Upper lobe of left lung (tissue), 6 donors: ENCODE measurements at places on chromosomes 5 and 9.

- no peak for DNase-seq
Measured at GRCh38 chr5:148950471-148950863, 112.4 kb downstream of the SH3TC2 start.

- no peak for DNase-seq
Measured at GRCh38 chr5:18736051-18736398, 1101.8 kb downstream of the TAF11L14 start.

DNA sequence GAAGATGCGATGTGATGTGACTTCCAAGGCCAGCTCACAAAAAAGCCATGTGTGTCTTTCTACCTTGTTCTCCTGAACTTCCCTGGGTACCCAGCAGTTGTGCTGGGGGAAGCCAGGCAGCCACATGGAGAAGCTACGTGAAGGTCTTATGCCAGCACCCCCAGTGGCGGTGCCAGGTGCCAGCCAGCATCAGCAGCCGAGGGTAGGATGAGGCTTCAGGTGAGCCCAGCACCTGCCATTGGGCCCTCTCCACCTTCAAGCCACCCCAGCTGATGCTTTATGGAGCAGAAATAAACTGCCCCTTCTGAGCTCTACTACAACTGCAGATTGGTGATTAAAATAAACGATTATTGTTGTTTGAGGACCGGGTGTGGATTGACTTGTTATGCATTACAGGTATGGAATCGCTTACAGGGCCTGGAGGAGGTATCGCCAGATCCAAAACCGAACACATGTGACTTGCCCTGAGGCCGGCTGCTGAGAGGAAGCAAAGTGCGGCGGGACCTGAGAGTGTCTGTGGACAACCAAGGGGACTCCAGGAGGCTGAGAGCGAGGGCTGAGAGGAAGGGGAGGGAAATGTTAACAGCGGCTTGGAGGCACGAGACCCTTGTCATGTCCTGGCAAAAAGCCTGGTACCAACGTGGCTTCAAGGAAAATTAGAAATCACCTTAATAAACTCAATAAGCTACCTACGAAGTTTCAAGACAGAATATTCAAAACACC, 36.0 kb upstream of the OLFM1 start:
- no peak for DNase-seq

DNA sequence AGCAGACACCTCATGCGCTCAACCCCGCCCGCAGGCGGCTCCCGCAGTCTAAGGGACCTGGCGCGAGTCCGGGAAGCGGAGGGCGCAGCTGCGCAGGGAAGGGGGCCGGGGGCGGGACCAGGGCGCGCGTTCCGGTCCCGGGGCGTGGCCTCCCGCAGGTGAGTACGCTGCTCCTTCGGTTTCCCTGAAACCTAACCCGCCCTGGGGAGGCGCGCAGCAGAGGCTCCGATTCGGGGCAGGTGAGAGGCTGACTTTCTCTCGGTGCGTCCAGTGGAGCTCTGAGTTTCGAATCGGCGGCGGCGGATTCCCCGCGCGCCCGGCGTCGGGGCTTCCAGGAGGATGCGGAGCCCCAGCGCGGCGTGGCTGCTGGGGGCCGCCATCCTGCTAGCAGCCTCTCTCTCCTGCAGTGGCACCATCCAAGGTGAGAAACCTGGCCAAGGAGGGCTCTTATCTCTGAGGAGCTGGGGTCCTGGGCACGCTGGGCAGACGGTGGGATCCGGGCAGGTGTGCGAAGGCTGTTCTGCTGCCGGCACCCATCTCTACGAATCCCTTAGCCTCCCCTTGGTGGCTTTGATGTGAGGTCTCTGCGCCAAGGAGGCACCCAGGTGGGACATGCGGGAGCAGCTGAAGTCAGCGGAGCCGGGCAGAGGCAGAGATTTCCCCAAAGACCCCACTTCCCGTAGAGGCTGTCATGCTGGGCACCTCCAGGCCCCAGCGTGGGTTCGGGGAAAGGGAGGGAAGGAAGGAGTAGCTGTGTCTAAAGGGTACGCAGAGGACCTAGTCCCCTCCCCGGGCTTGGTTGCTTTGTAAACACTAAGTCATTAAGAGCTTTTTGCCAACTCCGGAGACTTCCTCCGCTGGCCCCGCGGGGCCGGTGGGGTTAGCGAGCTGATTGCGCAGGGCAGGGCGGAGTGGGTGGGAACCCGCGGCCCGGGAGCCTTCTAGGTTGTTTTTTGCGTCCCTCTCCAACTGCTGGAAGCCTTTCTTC, at the start of gene F2RL1:
F2RL1 (plus strand) TSS at position 187 of the 988 bp plus-strand sequence; CDS start at position 340, 153 bp downstream.
- DNase-seq, result peak; percentile 95

DNA sequence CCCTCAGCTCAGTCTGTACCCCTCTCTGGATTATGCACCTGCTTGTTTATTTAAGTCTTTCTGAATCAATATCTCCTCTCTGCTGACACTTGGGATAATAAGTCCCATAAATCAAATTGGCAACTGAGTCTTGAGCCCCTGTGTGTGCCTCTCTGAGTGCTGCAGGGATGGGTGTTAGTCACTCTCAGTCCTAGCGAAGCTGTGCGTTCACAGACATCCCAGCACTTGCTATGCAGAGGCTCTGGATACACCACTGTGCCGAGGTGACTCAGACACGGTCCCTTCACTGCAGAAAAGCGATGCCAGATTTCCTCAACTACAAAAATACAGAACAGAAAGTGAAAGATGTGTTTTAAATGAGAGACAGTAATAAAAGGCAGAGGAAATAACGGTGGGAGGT, 4.1 kb upstream of the KCNMB1 start:
- no peak for DNase-seq

- DNase-seq, result no peak
Measured at GRCh38 chr9:136981588-136982231, 1.1 kb upstream of the LCNL1 start.

- no peak for DNase-seq
Measured at GRCh38 chr5:101364469-101364868, 461.4 kb upstream of the ST8SIA4 start.

GRCh38 chr9:136629879-136630661, 32.6 kb upstream of the EGFL7 start:
- DNase-seq, result peak; percentile 88

DNA sequence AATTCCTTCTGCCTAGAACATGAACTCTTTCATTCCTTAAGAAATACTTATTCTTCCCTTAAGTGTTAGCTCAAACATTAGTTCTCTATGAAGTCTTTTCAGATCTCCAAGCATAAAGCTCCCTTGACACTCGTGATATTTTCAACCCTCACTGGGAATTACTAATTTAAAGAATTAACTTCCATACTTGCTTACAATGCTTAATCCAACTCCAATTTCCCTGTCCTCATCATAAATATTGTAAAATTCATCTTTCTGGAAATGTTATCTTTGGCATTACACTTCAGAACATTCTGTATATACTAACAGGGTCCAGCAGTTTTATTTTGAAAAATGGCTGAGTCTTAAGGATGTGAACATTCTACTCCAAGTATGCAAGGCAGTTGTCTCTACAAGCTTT, 7.2 kb downstream of the STARD4 start:
- DNase-seq, result no peak

DNA sequence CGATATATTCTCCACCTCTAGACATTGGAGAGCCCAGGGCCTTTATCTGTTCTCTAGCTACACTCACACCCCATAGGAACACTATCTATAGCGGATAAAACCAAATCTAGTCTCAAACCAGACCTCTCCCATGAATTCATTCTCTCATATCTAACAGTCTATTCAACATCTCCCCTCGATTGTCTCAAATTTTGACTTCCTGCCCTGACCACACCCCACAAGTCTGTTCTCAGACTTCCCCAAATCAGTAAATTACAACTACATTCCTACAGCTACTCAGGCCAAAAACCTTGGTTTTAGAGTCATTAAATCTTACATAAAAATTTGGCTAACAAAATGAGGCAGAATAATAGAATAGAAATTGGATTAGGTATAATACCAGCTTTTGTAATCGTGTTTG, 12.5 kb upstream of the SLC1A3 start:
- DNase-seq, result no peak

DNA sequence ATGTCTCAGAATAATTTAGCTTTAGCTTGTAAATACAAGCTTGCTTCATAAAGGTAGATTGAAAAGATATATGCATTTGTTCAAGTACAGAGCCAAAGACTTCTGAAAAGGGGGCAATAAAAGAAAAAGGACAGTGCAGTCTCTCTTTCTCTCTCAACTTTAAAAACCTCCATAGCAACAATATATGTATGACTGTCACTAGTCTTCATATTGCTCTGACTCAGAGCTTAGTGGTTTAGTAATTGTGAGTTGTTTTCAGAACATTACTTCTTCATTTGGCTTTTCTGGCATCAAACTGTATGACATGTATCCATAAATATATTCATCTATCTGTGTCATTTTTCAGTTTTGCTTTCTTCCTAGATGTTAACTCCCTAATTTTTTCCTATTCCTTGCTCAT, 194.6 kb upstream of the KIF2A start:
- DNase-seq, result no peak

GRCh38 chr5:141363952-141364660, at the start of gene PCDHGA5:
Gene PCDHGA5, plus strand, starts transcription at chr5:141364162. Its CDS starts 169 bp downstream, at chr5:141364331.
- no peak for DNase-seq

DNA sequence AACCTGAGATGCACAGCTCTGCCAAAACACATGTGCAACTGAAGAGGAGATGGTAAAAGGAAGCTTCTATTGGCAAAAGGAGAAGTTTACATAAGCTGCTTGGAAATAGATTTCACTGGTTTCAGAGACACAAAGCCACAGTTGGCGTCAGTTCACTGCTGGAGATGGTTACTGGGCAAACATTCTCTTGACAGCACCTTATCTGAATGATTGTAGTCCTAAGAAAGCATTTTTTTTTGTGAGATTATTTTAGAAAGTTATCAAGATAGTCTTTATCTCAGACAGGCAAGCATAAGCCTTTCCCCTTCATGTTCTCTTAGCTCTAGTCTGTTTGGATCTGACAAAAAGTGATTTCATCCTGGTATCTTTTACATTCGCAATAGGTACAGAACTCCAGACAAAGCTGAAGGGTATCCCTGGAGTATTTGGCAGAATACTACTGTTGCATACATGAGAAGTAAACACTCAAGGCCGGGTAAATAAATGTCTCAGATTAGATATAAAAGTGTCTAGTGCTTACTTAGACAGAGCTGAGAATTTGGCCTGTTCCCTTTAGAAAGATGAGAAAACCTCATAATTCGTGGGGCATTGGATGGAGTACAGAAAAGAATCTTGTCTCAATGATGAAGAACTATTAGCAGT, 1668.0 kb upstream of the NUDT12 start:
- DNase-seq, result no peak

GRCh38 chr5:177603631-177604030, 3.7 kb downstream of the B4GALT7 start:
- DNase-seq, result no peak

DNA sequence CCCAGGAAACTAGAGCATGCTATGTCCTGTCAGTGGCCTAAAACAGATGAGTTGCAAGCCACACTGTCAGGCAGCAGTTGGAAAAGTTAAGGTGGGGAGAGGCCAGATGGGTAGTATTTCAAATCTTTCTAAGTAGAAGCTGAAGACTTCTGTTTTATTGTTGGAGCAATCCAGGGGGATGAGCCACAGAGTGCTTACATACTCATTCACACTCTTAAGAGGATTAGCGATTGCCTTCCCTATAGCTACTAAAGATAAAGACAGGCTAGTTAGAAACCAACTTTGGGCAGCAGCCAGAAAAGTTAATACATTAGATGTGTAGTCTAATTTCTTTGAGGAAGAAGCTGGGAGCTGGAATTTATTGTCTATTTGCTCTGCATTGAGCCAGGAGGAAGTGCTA, 61.7 kb upstream of the ELAVL2 start:
- DNase-seq, result no peak

DNA sequence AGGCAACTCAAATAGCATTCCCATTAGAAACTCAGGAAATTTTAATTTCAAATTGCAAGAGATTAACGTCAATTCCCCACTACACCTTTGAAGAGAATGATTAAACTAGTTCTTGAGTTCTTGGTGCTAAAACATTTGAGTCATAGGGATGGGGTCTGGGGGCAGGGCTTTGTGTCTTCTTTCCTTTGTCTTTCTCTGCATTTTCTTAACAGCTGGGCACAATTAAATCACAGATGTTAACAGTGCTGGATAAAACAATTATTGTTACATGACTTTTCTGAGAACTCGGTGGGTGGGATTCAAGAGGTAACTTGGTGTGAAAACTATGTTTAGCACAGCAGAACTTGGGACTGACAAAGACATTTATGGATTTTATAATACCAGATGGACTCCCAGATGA, 351.9 kb upstream of the TNC start:
- no peak for DNase-seq

DNA sequence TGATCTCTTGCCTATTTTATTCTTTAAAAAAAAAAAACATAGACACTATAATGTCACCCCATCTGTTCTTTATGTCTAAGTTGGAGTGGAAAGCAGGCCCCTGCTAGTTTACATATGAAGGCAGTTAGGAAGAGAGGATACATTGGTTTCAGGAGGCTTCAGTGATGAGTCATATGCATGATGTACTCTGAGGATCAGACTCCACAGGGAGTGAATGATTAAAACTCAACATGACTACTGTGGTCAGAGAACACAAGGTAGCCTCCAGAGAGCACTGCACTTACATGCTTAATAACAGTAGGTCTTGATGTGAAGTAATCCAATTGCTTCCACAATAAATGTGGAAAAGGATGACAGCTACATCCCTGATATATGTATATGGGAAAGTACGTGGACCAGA, 22.7 kb upstream of the FSTL4 start:
- no peak for DNase-seq

- DNase-seq, result no peak
Measured at GRCh38 chr5:65854925-65855324, 71.5 kb upstream of the ERBIN start.

DNA sequence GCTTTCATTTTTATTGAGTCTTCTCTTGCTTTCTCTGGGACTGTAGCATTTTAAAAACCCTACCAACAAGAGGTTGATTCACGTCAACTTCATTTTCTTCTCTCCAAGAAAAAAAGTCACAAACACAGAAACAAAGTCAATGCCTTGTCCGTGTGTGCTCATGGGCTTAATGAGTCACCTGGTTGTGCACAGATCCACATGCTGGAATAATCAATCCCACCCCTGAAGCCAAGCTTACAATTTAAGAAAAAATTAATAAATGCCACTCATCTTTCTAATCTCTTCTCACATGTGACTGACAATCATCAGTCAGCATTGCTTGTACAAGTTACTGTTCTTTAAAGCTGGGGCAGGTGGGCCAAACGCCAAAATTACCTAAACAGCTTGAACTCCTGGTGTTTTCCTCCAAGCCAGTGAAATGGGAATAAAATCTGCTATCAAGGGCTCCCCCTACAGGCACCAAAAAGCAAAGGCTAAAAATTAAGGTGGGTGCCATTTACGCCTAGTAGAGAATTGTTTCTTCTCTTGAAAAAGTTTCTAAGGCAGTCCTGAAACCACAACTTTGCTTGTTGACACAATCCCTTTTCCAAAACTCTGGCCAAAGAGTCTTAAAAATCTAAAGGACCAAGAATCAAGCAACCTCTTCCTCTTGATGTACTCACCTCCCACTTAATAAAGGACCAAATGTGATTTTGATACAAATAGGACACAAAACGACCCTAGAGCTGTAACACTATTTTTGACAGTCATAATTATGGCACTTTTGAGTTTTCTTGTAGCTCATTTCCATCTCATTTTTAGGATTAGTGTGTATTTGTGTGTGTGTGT, 21.3 kb downstream of the TRMO start:
- DNase-seq, result no peak

GRCh38 chr9:90770927-90771326, 30.7 kb upstream of the SYK start:
- DNase-seq, result no peak
